ENCODE measurements at places on chromosomes 6 and 20.

- no peak for DNase-seq
Measured at GRCh38 chr20:44354979-44355497, 461 bp upstream of the HNF4A start.

- no peak for DNase-seq
Measured at GRCh38 chr6:142523515-142524375, 221.9 kb downstream of the ADGRG6 start.

- no peak for DNase-seq
Measured at GRCh38 chr6:21804941-21805610, 211.5 kb downstream of the SOX4 start.

GRCh38 chr6:163352011-163352685 is 62.4 kb upstream of the QKI start:
- DNase-seq, result no peak

DNA sequence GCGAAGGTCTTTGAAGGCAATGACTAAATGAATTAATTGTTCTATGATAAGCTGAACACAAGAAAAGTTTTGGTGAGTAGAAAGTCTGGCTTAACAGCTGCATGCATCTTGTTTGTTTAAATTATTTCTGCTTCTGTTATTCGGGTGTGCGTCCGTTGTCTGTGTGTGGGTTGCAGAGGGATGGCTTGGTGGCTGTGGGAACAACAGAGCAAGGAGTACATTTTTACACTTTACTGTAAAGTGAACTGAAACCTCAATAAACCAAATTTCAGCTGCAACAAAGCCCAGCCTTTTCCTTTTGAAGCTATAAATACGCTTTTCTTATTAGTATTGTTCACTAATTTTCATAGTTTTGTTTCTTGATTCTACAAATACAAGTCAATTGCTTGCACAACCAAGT is 3.5 kb upstream of the LAMP5 start:
- DNase-seq, result no peak

DNA sequence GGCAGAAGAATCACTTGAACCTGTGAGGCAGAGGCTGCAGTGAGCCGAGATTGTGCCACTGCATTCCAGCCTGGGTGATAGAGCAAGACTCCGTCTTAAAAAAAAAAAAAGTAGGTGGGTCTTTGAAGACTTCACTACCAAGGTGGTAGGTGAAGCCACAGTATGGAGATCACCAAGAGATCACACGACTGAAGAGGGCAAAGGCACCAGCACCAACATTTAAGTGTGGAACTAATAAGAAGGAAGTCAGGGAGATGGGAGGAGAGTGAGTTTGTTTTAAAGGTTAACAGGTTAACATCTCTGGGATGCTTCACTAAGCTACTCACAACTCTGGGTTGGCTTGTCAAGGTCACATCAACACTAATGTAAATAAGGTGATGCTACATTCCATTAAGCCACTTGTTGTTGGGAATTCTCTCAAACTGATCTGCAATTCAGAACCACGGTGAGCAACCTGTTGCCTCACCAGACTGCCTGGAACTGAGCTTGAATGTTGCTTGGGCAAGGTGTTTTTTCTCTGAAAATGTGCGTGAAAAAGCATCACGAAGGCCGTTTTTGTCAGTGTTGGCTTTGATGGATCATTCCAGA is 48.7 kb downstream of the KCTD20 start:
- no peak for DNase-seq

DNA sequence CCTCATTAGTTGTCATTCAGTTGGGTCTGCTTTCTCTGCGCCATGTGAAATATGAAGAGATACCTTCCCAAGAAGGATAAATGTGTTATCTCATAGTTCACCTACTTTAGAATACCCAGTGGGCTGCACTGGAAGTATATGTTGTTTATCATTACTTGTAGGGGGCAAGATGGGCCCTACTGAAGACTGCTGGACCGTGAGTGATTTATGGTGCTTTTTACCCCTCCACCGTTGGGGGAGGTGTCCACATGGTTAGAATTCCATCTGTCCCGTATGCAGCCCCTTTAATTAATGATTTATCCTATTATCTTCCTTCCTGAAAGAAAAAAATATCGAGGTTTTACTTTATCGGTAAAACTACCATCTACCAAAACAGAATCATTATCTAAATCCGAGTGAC is 97.0 kb downstream of the TSHZ2 start:
- DNase-seq, result no peak

- no peak for DNase-seq
Measured at GRCh38 chr6:141598487-141598886, 534.2 kb upstream of the GJE1 start.

DNA sequence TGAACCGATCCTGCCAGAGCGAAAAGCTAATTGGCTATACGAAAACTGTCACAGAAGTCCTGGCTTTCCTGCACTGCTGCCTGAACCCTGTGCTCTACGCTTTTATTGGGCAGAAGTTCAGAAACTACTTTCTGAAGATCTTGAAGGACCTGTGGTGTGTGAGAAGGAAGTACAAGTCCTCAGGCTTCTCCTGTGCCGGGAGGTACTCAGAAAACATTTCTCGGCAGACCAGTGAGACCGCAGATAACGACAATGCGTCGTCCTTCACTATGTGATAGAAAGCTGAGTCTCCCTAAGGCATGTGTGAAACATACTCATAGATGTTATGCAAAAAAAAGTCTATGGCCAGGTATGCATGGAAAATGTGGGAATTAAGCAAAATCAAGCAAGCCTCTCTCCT is 14.2 kb downstream of the CCR6 start:
- no peak for DNase-seq

DNA sequence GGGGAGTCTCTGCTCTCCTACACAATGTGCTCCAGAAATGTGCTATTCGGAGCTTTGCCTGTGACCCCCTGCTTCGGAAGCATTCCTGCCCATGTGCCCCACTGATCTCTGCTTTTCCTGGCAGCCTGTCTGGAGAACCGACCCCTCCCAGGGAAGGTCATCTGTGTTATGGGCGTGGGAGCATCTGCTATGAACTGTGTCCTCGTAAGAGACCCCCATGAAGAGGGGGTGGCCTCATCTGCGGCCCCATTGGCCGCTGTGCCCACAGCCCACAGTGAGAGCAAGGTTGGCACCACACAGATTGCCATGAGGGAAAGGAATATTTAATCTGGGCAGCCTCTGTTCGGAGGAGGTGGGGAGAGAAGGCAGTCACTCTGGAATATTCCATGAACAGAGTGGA is 32.7 kb upstream of the IRF4 start:
- no peak for DNase-seq

DNA sequence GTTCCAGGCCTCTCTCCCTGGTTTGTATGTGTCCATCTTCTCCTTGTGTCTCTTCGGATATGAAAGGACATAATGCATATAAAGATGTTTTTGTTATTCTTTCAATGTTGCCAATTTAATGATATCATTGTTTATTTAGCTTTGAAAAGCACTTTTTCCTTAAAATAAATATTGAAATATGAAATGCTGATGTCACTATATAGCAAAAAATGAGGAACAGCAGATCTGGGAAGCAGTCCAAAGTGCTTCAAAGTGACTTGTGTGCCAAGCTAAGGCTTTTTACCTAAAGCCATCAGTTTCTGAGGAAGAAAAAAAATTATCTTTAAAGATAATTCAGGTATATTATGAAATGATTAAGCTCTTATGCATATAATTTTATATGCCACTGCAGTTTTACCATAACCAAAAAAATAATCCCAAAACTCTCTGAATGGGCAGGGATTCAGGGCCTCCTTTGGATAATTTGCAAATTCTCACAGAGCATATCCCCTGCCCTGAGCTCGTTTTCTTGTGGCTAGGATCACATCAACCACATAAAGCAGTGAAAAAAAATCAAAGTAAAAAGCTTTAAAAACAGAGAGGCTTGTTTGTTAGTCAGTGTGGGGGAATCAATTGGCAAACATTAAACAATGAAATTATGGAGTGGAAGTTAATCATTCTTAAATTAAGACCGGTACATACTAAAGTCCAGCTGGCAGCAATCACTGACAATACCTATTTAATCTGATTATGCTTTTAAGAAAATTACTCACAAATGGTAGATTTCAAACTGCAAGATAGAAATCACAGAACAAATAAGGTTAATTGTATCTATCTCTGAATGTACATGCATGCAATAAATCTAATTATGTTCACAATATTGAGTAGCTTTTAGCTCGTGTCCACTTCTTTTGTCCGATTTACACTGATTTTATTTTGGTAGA is 1027.9 kb upstream of the ADGRB3 start:
- DNase-seq, result no peak

GRCh38 chr20:40931410-40932044 is 97.1 kb upstream of the TOP1 start:
- no peak for DNase-seq

DNA sequence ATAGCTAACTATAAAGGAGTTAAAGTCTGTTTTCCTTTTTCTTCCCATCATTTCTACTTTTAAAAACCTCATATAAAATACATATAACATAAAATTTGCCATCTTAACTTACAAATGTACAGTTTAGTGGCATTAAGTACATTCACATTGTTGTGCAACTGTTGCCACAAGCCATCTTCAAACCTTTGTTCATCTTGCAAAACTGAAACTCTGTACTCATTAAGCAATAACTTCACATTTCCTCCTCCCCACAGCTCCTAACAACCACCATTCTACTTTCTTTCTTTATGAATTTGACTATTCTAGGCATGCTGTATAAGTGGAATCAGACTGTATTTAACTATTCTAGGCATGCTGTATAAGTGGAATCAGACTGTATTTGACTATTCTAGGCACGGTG is 4.5 kb downstream of the CCDC170 start:
- no peak for DNase-seq

DNA sequence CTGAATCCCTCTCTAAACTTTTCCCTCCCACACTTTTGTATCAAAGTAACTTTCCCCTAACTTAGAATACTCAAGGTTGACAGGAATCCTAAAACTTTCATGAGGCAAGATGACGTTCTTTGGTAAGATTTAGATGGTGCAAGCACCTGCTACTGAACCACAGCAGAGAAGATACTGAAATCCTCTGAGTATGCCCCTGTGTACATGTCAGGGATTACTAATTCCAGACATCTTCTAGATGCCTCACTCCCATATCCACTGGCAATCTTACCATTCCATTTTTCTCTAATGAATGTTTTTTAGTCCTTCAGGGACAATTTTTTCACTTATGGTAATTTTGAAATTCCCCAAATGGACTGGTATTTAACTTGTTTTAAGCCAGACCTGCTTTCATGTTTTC is 9.1 kb downstream of the APOBEC2 start:
- DNase-seq, result no peak

DNA sequence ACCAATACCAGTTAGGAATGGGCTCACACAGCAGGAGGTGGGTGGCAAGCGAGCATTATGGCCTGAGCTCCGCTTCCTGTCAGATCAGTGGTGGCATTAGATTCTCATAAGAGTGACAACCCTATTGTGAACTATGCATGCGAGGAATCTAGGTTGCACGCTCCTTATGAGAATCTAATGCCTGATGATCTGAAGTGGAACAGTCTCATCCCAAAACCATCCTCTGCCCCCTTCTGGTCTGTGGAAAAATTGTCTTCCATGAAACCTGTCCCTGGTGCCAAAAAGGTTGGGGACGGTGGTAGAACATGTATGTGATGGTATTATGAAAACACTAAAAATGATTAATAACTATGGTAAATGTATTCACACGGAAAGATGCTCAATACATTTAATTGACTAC is 99.7 kb upstream of the HIVEP1 start:
- DNase-seq, result no peak

- no peak for DNase-seq
Measured at GRCh38 chr6:156146891-156147290, 630.3 kb upstream of the ARID1B start.

DNA sequence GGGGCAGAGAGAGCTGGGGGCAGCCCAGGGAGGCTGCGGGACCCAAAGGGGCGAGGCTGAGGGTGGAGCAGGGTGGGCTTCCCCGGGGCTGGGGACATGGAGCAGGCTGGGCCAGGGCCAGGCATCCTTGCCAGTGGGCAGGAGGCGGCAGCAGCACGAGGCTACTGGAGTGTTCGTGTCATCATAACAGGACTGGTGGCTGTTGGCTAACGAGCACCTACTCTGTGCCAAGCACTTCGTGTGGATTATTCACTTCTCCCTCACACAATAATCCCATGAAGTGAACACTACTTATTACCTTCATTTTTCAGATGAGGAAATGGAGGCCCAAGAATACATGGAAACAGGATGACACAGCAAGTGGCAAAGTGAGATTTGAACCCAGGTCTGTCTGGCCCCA is 41.7 kb downstream of the GRM4 start:
- no peak for DNase-seq

GRCh38 chr6:29757701-29758293 is 34.6 kb downstream of the HLA-F start:
- no peak for DNase-seq

DNA sequence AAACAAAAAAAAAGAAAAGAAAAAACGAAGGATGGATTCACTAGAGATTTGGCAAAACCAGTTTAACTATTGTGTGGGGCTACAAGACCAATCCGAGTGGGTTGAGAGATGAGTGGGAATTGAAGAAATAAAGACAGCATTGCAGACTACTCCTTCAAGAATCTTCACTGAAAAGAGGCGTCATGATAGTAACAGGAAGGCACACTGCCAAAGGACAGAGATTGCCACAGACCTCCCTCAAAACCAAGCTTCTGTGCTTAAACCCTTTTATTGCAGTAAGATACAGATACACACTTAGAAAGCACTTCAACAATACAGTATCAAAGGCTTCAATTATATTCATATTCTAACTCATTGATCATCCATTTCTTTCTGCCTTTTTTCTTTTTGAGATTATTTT is 103.9 kb downstream of the IPCEF1 start:
- DNase-seq, result no peak

GRCh38 chr20:1323256-1323655 is 5.7 kb downstream of the SDCBP2 start:
- no peak for DNase-seq

DNA sequence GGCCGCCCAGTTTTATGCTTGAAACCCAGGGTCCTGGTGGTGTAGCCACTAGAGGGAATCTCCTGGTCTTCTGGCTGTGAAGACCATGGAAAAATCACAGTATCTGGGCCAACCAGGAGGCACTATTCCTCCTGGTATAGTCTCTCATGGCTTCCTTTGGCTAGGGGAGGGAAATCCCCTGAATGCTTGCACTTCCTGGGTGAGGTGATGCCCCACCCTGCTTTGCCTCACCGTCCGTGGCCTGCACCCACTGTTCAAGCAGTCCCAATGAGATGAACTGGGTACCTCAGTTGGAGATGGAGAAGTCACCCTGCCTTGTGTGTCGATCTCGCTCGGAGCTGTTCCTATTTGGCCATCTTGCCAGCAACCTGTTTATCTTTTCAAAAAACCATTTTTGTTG is 10.1 kb upstream of the ZNF337 start:
- DNase-seq, result no peak

DNA sequence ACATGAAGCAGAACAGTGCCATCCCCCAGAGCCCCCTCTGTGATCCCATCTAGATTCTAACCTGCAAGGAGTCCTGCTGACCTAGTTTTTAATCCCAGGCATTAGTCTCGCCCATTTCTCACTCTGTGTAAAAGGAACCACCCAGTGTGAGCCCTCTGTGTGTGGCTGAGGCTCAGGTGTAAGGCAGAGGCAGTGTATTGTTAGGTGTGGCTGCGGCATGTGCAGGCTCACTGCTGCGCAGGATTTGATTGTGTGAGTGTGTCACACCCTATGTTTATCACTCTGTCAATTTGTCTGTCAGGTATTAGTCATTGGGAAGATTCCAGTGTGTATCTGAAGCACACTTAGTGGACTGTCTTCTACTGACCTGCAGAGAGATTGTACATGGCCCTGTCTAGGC is 13.7 kb upstream of the CST8 start:
- no peak for DNase-seq

- no peak for DNase-seq
Measured at GRCh38 chr6:21437581-21437980, 156.0 kb upstream of the SOX4 start.

- DNase-seq, result no peak
Measured at GRCh38 chr6:38142178-38142902, 322.8 kb downstream of the ZFAND3 start.

- no peak for DNase-seq
Measured at GRCh38 chr6:139927742-139928305, 553.4 kb upstream of the CITED2 start.

All from natural killer cell treated with Interleukin-12 subunit alpha and Interleukin-12 subunit beta and Interleukin-15 and Interleukin-18, amount 100 ng/mL, for 72 hours (primary cell).